CD4-positive, alpha-beta T cell (primary cell): ENCODE measurements at places on chromosomes 6 and 20.

GRCh38 chr6:170089963-170090362 lies 200.9 kb downstream of the DLL1 start:
- DNase-seq, result no peak

DNA sequence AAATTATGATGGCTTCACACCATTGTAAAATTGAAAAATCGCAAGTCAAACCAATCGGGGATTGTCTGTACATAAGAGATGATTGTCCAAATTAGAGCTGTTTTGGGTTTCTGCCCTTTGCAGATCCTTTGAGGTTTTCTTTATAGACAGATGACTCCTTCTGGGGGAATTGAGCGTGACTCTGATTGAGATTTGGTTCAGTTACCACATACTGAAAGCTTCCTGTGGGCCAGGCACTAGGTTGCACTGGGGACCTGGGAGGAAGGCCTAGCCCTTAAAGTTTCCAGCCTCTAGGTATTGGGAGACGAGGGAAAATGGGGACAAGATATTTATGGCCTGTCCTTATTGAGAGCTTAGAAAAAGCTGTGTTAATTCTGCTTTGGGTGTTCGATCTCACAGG lies 9.2 kb downstream of the VAPB start:
- no peak for DNase-seq

- DNase-seq, result no peak
Observed at GRCh38 chr6:93124006-93124632, 295.2 kb downstream of the EPHA7 start.

- no peak for DNase-seq
Observed at GRCh38 chr6:80622641-80623040, 516.2 kb downstream of the BCKDHB start.

GRCh38 chr6:79814940-79815339 lies 132.4 kb downstream of the ELOVL4 start:
- DNase-seq, result no peak

GRCh38 chr6:102832021-102832420 lies 1438.5 kb downstream of the GRIK2 start:
- DNase-seq, result no peak

GRCh38 chr6:97110626-97111025 lies 172.4 kb downstream of the MMS22L start:
- DNase-seq, result no peak

GRCh38 chr20:11826334-11826733 lies 91.4 kb upstream of the BTBD3 start:
- no peak for DNase-seq

DNA sequence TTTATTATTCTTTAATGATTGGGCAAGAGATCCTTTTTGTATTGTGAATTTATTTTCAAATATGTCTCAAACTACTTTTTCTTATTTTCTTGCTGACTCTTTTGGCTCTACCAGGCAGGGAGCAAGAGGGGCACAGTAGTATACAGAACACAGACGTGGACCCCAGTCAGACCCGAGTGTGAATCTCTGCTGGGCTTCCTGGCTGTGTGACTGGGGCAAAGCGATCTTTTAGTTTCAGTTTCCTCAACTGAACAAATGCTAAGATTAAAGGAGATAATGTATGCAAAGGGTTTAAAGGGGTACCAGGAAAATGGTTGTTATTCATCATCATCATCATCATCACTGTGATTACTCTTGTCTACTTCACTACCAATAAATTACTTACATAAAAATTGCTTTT lies 317.5 kb downstream of the HIVEP2 start:
- DNase-seq, result peak; percentile 9

- DNase-seq, result no peak
Observed at GRCh38 chr6:6220718-6221117, 99.7 kb downstream of the F13A1 start.

DNA sequence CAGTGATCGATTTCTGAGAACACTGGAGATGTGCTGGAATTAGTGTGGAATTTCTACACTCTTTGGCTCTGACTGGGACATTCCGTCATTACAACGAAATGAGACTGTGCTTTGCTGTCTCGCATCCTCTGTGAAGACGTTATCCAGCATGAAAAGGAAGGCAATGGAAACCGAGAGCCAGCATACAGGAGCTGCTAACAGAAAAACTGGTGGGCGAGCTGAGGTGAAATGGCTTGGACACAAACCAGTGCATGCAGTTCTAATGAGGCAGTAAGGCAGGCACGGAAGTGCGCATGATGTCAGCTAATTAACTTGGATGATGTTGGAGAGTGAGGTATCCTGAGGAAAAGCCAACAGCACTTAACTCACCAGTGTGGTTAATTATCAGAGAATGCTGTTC lies 202.8 kb upstream of the AGPAT4 start:
- no peak for DNase-seq

GRCh38 chr6:13689511-13690256 lies 22.0 kb downstream of the RANBP9 start:
- DNase-seq, result no peak

GRCh38 chr6:42197555-42198362 lies 3.0 kb upstream of the GUCA1B start:
- DNase-seq, result peak; percentile 20

DNA sequence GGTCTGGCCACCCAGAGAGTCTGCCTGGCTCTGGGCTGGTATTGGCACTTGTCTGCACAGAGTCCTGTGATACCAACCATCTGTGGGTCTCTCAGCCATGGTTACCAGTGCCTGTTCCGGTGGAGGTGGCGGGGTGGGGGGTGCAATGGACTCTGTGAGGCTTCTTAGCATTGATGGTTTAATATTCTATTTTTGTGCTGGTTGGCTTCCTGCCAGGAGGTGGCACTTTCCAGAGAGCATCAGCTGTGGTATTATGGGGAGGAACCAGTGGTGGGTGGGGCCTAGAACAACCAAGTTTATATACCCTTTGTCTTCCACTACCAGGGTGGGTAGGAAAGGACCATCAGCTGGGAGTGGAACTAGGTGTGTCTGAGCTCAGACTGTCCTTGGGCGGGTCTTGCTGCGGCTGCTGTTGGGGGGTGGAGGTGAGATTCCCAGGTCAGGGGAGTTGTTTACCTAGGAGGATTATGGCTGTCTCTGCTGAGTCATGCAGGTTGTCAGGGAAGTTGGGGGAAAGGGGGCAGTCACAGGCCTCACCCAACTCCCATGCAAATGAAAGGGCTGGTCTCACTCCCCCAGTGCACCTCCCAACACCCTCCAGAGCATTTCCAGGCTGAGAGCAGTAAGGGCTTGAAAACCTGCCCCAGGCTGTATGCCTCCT lies 117.5 kb downstream of the FLRT3 start:
- no peak for DNase-seq

DNA sequence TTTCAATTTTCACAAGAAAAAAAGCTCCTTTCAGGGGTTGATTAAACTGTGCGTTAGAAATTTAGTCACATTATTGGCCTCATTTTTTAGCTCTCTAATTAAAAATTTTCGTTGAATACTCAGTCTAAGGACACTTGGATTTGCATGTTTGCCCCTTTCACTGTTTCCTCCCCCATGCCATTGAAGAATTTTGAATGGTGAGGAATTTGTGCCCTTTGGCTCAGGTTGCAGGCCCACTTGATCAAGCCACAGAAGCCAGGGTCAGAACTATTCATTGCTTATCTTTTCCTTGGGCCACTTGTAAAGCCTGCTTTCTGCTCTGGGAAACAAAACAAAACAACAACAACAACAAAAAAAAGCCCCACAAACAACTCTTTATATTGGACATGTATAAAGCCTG lies 12.2 kb downstream of the LIN28B start:
- no peak for DNase-seq

- no peak for DNase-seq
Observed at GRCh38 chr20:9243986-9244385, 175.1 kb downstream of the PLCB4 start.

GRCh38 chr20:63645218-63645617 lies 8.0 kb downstream of the STMN3 start:
- DNase-seq, result no peak

GRCh38 chr6:11854408-11855165 lies 76.0 kb upstream of the ADTRP start:
- DNase-seq, result peak; percentile 27

DNA sequence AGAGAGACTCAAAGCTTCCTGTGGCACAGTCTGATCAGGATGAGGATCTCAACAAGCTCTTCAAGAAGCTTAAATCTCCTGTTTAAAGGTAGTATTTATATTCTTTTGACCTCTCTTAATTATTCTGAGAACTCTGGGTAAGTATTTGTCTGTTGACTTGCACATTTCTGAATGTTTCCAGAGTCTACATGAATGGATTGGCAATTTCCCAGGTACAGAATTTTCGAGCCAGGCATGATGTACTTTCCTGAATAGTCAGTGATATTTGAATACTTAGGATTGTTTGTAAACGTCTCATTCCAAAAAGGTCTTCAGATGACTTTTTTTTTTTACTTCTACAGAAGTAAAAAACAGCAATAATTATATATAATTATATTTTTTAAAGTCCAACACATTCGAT lies 293.4 kb downstream of the TBC1D32 start:
- DNase-seq, result no peak

GRCh38 chr6:14100138-14100537 lies 17.4 kb upstream of the CD83 start:
- DNase-seq, result no peak

- DNase-seq, result no peak
Observed at GRCh38 chr6:19833947-19834346, 3.2 kb upstream of the ID4 start.

- no peak for DNase-seq
Observed at GRCh38 chr6:111781041-111781708, 92.1 kb downstream of the FYN start.

- DNase-seq, result no peak
Observed at GRCh38 chr20:59825944-59826759, 107.3 kb downstream of the SYCP2 start.

DNA sequence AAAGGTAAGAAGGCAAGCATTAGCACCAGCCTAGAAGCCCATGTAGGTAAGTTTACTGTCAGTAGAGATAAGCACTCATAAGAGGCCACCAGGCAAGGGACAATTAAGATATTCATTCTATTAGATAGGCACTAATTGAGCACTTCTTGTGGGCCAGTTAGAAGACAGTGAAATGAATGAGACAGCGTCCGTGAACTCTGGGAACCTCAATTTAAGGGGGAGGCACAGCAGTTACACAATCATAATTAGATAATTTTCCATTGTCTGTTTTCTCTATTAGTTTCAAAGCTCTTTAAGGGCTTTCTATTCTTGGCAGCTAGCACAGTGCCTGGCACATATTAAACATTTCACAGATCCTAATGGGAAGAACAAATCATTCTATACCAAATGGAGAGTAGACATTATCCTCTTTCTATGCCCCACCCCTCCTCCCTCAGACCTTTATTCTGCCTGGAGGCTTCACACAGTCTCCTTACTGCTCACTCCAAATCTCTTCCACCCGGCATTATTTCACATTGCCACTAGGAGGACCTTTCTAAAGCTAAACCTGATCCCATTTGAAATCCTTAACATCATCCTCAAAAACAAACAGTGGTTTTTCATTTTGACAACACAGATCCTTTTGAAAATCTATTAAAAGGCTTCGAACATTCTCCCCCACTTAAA lies 529.6 kb downstream of the ADGRB3 start:
- DNase-seq, result no peak

- no peak for DNase-seq
Observed at GRCh38 chr6:158103228-158103627, 64.8 kb downstream of the SERAC1 start.

DNA sequence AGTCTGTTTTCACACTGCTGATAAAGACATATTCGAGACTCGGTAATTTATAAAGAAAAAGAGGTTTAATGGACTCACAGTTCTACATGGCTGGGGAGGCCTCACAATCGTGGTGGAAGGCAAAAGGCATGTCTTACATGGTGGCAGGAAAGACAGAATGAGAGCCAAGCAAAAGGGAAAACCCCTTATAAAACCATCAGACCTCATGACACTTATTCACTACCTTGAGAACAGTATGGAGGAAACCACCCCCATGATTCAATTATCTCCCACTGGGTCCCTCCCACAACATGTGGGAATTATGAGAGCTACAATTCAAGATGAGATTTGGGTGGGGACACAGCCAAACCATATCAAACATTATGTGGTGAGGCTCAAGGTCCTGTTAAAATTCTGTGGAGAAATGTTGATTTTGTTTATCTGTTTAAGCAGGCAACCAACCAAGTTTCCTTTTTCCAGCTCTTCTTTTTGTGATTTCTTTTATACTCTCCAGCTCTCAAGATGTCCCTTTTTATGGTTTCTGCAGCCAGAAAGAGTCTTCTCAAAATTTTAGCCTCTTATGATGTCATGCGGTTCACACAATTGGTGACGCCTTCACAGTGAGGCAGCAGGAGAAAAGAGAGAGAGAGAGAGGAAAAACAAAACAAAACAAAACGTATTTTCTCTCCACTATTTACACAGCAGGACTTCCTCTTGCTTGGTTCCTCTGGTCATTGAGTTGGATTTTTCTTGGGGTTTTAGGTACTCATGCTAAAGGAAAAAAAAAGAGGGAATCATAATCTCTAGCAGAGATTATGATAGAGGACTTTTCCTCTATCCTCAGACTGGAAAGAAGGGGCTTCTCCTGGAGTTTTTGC lies 18.0 kb downstream of the AIG1 start:
- DNase-seq, result no peak

DNA sequence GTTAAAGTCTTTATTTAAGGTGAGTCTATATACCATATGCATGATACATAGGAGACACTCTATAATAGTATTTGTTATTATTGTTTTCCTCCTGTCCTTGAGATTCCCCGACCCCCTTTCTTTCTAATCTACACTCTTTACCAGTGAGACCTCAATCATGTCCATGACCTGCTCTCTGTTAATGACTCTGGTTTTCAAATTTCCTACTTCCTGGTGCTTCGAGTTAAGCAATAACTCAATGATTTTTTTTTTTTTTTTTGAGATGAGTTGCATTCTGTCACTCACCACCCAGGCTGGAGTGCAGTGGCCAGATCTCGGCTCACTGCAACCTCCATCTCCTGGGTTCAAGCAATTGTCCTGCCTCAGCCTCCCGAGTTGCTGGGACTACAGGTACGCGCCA lies 574.6 kb upstream of the SLC35B3 start:
- DNase-seq, result no peak

- no peak for DNase-seq
Observed at GRCh38 chr6:150452428-150453243, 83.8 kb downstream of the IYD start.

DNA sequence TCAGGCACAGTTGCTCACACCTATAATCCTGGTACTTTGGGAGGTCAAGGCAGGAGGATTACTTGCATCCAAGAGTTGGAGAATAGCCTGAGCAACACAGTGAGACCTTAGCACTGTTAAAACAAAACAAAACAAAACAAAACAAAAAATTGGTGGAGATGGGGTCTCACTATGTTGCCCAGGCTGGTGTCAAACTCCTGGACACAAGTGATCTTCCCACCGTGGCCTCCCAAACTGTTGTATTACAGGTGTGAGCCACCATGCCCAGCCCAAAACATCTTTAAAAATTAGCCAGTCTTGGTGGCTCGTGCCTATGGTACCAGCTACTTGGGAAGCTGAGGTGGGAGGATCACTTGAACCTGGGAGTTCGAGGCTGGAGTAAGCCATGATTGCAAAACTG lies 120.2 kb downstream of the GMDS start:
- no peak for DNase-seq

DNA sequence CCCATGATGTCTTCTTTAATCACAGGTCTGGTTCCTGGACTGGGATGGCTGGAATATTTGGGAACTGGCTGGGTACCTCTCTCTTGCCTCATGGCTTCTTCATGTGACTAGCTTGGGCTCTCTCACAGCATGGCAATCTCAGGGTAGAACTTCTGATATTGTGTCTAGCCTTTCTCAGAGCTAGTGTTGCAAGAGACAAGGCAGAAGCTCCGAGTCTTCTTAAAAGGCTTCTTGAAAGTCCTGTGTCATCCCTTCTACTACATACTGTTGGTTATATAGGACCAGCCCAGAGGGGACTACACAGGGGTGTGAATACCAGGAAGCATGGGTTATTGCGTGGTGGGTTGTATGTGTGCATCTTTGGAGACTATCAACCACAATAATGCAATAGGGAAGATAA lies 23.3 kb downstream of the BCAS1 start:
- no peak for DNase-seq
